ENCODE measurements at places on chromosomes 6 and 20.

- DNase-seq: no peak
Measured at GRCh38 chr6:97294451-97294850, 11.4 kb upstream of the MMS22L start.

DNA sequence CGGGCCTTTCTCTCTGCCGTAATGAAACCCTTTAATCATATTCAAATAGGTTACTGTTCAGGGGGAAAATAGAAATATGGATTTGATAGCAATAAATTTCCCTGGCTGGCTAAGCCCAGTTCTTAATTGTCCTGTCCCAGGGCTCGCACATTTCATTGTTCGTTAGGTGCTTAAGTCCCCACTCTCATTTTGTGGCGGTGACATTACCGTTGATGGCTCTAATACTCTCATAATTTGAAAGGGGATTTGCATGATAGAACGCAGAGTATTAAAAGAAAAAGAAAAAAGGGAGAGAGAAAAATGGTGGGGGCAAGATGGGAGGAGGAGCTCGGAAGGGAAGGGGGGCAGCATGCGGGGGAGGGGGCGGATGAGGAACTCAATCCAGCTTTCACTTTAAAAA is 79.1 kb upstream of the FOXP4 start:
- no peak for DNase-seq

DNA sequence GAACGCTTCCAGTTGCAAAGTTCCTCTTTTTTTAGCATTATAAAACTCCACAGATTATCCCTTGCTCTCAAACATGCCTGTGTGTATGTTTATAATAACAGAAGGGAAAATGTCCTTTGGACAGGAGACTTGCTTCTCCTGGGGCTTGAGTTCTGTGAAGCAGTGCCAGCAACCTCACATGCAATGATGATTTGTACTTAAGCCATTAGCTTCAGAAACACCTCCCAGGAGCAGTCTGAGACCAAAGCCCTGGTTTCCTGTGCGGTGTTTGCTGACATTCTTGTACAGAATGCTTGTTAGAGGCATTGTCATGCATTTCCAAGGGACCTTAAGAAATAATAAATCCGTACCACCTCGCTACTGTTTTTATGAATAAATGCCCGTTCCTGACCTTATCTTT is 752.8 kb downstream of the CBLN4 start:
- no peak for DNase-seq

GRCh38 chr6:7267466-7268091 is 45.4 kb downstream of the SSR1 start:
- DNase-seq: no peak
